AML-193 (cell line): ENCODE measurements at places on chromosomes 7 and 10.

DNA sequence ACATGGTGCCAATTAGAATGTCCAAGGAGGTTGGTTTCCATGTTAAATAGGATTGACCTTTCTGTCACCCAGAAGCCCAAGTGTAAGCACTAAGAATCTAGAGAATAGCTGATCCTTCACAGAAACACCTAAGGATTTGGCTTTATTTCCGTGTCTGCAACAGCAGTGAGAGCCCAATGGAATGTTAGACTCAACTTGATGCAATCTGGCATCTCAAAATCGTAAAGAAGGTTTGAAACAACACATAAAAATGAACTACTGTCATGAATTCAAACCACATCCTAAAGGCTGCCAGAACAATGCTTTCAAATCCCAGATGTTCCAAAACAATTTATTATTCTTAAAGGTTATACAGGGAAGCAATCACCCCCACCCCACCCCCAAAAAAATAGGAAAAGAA lies 18.6 kb downstream of the PPP1R3C start:
- no peak for DNase-seq

- DNase-seq = no peak
Measured at GRCh38 chr7:14850039-14850438, 52.5 kb downstream of the DGKB start.

DNA sequence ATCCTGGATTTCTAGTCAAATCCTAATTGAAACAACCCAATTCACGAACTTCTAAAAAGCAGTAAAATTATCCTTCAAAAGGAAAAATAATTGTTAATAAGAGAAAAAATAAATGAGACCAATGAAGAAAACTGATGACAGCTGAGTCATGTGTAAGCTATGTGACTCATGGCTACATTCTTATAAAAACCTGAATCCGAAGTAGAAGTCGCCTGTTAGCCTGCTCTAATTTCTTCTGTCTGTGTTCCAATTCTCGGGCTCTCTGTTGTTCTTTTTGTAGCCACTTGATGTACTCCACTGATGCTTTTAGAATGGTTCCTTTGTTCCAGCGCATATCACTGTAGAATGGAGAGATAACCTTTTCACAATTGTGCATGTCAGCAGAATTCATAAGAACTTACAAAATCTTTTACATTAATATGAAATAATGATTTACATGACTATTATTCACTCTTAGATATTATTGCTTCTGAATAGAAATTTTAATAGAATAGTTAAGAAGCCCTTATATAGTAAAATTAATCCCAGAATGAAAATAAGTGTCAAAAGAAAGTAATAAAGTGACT lies 88.8 kb downstream of the TFEC start:
- no peak for DNase-seq

DNA sequence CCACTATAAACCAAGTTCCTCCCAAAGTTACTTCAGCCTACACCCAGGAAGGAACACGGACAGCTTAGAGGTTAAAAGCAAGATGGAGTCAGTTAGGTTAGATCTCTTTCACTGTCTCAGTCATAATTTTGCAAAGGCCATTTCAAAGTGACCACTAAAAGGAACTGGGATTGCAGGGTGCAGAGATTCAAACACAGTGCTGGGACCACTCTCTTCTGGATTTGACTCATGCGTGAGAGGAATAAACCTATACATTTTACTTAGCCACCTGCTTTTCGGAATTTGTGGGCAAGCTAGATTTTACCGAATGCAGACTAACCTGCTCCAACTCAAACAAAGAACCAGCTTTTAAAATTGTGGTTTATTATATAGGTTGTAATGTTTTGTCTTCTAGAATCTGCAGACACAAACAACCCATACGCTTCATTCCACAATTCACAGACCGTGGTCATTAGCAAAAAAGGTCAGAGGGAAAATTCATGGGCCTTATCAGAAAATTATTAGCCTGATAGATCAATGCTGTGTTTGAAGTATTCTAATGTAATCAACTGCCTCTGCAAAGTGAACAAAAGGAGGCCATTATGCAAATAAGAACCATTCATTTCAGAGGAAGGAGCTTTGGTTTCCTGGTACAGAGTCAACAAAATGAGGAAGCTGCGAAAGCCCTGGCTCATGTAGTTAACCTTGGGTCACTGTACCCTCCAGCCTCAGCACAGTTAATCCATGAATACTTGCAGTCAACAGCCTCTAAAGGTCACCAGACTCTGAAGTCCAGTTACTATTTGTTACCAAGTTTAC lies 342.7 kb upstream of the KLF6 start:
- peak; percentile 45 for DNase-seq

GRCh38 chr7:117876761-117877160 lies 3.5 kb upstream of the CTTNBP2 start:
- DNase-seq = no peak
